ENCODE measurements at places on chromosomes 7 and 10.

GRCh38 chr7:50302486-50303334 is 1.8 kb upstream of the IKZF1 start:
- no peak for DNase-seq

DNA sequence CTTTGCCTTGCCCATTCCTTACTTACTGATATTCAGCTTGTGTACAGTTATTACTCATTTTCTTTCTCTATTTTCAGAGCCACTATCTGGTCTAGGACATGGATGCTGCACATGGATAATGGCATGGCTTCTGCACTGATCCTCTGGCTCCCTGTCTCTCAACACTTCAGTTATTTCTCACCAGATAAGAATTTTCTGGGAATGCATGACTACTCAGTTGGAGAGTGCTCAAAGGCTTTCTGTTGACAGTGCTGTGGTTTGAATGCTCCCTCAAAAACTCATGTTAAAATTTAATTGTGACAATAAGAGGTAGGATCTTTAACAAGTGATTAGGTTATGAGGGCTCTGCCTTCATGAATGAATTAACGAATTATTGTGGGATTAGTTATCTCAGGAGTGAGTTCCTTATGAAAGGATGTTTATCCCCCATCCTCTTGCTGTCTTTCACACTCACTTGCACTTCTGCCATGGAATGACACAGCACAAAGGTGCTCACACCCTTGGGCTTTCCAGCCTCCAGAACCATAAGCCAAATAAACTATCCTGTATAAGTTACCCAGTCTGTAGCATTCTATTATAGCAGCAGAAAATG is 16.1 kb upstream of the PIK3CG start:
- no peak for DNase-seq

- DNase-seq: no peak
Measured at GRCh38 chr7:81445462-81445861, 324.4 kb downstream of the HGF start.

GRCh38 chr7:115410972-115411686 is 489.2 kb downstream of the MDFIC start:
- no peak for DNase-seq

GRCh38 chr7:151088856-151089699 is 2.8 kb downstream of the AGAP3 start:
- DNase-seq: peak; percentile 74

DNA sequence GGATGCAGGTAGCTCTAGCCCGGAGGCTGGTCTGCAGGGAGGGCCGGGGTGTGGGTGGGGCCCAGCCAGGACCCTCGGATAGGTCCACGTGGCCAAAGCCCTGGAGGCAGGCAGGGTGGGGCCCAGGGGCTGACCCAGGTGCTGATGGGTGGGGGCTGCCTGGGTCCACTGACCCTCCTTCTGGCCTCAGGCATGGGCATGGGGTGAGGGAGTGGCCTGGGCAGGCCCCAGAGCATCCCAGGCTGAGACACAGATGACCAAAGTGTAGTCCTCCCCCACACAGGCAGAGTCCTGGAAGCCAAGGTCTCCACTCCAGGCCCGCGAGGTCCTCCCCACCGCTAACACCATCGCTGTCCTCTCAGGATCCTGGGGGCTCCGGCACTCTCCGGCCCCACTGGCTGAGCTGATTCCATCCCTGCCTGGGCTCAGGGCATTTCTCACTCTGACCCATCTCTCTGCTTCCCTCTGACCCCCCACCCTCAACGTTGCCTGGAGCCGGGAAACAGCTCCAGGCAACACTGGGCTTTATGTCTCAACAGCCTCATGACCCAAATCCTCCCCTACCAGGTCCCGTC is 20.7 kb upstream of the PPP2R2D start:
- peak; percentile 5 for DNase-seq
